HTR-8/SVneo (cell line): ENCODE measurements at places on chromosomes 13 and 19.

DNA sequence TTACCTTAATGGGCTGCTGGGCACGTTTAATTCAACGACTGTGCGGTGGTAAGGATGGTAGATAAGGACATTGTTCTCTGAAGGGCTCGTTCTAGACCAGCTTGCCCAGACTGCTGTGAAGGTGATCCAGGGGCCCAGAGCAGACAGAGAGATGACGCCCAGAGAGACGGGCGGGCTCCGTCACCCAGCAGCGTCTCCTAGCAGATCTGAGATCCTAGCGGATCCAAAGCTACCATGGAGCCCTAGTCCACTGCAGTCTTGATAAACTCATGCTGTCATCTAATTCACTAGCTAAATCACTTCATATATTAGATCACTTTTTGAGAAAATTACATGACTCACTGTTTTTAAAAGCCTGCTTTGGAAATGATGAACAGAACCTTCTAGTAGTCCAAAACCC, 21.5 kb downstream of the COL4A2 start:
- DNase-seq, result no peak

DNA sequence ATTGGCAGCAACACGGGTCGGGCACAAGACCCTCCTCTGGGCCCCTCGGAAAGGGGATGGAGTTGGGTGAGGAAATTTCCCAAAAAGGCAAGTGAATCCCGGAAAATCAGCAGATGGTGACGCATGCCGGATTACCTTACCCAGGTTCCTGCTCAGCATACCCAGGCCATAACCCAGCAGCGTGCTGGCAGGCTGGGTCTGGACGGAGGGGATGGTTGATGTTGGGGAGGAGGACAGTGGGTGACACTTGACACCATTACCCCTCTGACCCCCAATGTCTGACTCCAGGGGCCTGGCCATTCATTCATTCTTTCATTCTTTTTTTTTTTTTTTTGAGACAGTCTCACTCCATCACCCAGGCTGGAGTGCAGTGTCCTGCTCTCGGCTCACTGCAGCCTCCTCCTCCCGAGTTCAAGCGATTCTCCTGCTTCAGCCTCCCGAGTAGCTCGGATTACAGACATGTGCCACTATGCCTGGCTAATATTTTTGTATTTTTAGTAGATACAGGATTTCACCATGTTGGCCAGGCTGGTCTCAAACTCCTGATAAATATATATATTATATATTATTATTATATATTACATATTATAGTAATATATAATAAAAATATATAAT, 799 bp downstream of the PVR start:
- peak; percentile 53 for DNase-seq

DNA sequence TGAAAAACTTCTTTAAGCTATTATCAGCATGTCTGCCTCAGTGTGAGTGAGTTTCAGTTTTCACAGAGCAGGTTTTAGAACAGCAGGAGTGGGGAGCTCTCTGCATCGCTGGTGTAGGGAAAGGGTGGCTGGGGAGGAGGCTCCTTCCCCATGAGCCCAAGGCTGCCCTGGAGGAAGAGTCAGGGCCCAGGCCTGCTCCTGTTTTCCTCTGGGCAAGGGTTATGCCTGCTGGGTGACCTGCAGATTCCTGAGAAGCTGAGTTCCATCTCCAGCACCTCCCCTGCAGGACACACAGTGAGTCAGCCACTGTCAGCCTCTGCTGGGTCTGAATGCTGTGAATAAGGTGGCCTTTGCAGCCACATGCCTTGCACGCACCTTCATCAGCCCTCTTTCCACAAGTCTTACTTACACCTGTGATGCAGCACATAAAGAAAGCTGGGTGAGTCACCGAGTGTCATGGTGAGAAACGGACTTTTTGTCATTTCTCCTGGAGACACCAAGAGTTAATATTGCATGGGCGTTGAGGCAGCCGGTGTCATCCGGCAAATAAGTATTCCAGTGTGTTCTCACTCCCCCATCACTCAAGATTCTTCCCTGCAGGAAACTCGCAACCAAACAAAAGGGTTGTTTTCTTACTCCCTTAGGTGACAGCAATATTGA, 186.4 kb upstream of the KL start:
- DNase-seq, result peak; percentile 44

- DNase-seq, result peak; percentile 12
Observed at GRCh38 chr13:42478531-42479156, 95.3 kb upstream of the TNFSF11 start.

GRCh38 chr13:32267836-32268439, 47.2 kb downstream of the ZAR1L start:
- DNase-seq, result no peak

GRCh38 chr19:33171222-33171795, 22.8 kb upstream of the LRP3 start:
- DNase-seq, result no peak

GRCh38 chr19:46132508-46133100, 8.1 kb upstream of the IGFL3 start:
- no peak for DNase-seq

- no peak for DNase-seq
Observed at GRCh38 chr19:17946965-17947784, 14.4 kb downstream of the CCDC124 start.

DNA sequence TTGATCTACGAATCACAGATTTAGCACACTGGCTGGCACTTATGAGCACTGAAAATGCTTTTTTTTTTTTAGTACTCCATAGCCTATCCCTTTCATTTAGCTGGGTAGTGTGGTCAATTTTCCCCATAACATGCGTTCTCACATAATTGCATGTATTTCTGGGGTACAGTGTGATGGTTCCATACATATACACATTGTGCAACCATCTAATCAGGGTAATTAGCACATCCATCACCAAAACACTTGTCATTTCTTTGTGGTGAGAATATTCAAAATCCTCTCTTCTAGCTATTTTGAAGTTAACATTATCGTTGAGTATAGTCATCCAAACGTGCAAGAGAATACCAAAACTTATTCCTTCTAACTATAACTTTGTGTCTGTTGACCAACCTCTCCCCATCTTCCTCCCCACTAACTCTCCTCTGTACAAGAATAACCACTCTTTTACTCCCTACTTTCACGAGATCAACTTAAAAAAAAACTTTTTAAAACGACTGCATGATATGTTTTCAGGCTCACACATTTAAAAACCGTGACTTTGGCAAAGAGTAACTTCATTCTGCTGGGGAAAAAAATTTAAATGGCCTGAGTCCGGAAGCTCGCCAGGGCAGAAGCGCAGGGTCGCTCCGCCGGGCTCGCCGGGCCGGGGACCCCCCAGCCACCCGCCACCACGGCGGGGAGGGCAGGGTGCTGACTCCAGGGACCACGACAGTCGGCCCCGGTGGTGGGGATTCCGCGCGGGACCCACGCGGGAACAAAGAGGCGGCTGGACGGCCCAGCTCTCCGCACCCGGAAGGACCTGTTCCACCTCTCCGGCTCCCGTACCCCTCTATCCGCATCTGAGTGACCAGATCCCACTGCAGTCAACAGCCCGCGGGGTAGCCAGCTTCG, 868 bp upstream of the UBAC2 start:
- no peak for DNase-seq

GRCh38 chr19:10876459-10877240, 5.3 kb downstream of the CARM1 start:
- no peak for DNase-seq

- DNase-seq, result peak; percentile 82
Observed at GRCh38 chr19:869245-870177, 10.0 kb downstream of the CFD start.

- peak; percentile 35 for DNase-seq
Observed at GRCh38 chr13:36981156-36981743, 17.9 kb downstream of the ALG5 start.

- DNase-seq, result no peak
Observed at GRCh38 chr19:57800696-57801095, 14.0 kb downstream of the ZNF552 start.

- no peak for DNase-seq
Observed at GRCh38 chr19:40229484-40229883, 3.0 kb upstream of the CCNP start.

DNA sequence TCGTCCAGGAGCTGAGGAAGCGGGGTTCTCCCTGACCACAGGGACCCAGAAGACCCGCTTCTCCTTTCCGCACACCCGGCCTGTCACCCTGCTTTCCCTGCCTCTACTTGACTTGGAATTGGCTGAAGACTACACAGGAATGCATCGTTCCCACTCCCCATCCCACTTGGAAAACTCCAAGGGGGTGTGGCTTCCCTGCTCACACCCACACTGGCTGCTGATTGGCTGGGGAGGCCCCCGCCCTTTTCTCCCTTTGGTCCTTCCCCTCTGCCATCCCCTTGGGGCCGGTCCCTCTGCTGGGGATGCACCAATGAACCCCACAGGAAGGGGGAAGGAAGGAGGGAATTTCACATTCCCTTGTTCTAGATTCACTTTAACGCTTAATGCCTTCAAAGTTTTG, 18.9 kb downstream of the VASP start:
- DNase-seq, result peak; percentile 74

GRCh38 chr13:108213946-108214345, 1.4 kb downstream of the LIG4 start:
- no peak for DNase-seq

GRCh38 chr19:3798137-3798536, 12.0 kb upstream of the MATK start:
- no peak for DNase-seq

- no peak for DNase-seq
Observed at GRCh38 chr13:59519819-59520218, 643.9 kb downstream of the DIAPH3 start.

DNA sequence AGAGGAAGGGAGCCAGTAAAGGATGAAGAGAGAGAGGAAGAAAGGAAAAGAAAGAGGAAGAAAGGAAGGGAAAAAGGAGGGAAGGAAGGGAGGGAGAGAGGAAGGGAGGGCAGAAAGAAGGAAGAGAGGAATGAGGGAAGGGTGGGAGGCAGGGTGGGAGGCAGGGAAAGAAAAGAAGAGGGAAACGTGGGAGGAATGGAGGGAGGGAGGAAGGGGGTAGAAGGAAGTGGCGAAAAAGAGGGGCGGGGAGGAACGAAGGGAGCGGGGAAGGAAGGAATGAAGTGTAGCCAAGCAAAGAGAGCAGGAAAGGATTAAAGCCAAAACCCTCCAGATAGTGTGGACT, 53.1 kb downstream of the SOX1 start:
- no peak for DNase-seq

DNA sequence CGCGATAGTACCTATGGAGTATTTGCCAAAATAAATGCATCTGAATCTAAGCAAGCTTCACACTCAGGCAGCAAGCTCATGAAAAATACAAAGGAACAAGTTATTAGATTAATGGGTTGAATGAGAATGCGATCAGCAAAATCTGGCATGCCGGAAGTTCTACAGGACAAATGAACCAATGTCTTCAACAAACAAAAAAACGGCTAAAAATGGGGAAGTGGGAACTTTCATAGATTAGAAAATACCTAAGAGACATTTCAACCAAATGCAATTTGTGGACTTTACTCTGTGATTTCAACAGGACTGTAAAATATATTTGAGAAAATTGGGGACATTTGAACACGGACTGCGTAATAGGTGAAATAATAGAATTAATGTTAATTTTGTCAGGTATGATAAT, 22.4 kb upstream of the RNASEH2B start:
- DNase-seq, result no peak

GRCh38 chr19:4715529-4716221, 8.0 kb downstream of the DPP9 start:
- DNase-seq, result no peak

GRCh38 chr19:44762038-44762437, 13.5 kb downstream of the BCL3 start:
- no peak for DNase-seq

GRCh38 chr19:3402631-3403443, 36.5 kb downstream of the NFIC start:
- no peak for DNase-seq

DNA sequence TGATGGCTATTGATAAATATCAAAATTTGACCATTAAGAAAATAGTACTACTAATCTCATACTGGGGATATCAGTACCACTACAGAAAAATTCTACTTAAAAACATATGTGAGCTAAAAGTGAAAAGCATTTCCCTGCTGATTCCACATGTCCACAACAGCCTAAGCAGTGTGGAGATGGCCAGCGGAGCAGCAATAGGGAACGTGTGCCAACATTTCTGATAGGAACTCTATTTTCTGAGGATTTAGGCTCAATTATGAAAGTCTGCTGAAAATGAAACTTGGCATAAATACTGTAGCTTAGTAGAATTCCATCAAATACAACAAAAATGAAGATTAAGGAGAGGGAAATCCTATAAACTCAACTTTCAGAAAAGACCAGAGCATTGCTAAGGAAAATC, 311.6 kb downstream of the ENOX1 start:
- DNase-seq, result no peak

GRCh38 chr13:60210510-60211330, 47.0 kb upstream of the DIAPH3 start:
- DNase-seq, result no peak

DNA sequence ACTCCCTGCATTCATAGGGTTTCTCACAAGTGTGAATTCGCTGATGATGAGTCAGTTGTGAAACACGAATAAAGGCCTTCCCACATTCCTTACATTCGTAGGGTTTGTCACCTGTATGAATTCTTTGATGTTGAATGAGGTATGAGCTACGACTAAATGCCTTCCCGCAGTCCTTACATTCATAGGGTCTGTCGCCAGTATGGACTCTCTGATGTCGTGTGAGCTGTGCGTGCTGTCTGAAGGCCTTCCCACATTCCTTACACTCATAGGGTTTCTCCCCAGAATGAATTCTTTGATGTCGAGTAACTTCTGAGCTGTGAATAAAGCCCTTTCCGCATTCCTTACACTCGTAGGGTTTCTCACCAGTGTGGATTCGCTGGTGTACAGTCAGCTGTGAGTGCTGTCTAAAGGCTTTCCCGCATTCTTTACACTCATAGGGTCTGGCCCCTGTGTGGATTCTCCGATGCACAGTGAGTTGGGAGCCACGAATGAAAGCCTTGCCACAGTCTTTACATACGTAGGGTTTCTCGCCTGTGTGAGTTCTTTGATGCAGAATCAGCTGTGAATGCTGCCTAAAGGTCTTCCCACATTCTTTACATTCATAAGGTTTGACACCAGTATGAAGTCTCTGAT, 30.5 kb upstream of the COX7A1 start:
- DNase-seq, result no peak

- DNase-seq, result no peak
Observed at GRCh38 chr19:53916004-53916403, 6.9 kb downstream of the CACNG7 start.

GRCh38 chr13:109243311-109243951, 543.0 kb downstream of the IRS2 start:
- DNase-seq, result peak; percentile 30

- DNase-seq, result no peak
Observed at GRCh38 chr19:13094106-13094504, 8.6 kb downstream of the LYL1 start.

- no peak for DNase-seq
Observed at GRCh38 chr13:30216111-30216510, 91.2 kb downstream of the KATNAL1 start.

- DNase-seq, result no peak
Observed at GRCh38 chr13:97506511-97506910, 72.5 kb downstream of the RAP2A start.

GRCh38 chr13:110354715-110355473, 47.8 kb downstream of the COL4A2 start:
- no peak for DNase-seq

- peak; percentile 63 for DNase-seq
Observed at GRCh38 chr19:42563352-42564210, 31.1 kb downstream of the CEACAM8 start.
